Hypothalamus (tissue), 51 donors: ENCODE measurements at places on chromosomes 2 and 18.

- DNase-seq, result no peak
Measured at GRCh38 chr2:134276381-134277172, 22.7 kb downstream of the MGAT5 start.

GRCh38 chr2:90207454-90208058 lies 1516.1 kb downstream of the RPIA start:
- no peak for DNase-seq

GRCh38 chr2:65075176-65075575 lies 19.0 kb downstream of the CEP68 start:
- DNase-seq, result no peak

GRCh38 chr2:116706396-116706795 lies 1108.1 kb upstream of the DDX18 start:
- no peak for DNase-seq

DNA sequence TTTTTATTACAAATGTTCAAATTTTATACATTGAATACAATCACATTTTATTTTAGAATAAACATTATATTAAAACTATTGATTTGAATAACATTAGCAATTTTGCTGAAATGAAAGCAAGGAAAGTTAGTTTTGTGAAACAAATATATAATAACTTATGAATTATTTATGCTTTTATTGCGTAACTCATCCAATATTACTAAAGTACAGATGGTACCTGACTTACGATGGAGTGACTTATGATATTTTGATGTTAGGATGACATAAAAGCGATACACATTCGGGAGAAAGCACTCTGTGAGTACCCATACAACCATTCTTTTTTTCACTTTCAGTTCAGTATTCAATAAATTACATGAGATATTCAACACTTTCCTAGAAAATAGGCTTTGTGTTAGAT lies 26.5 kb downstream of the GPR39 start:
- DNase-seq, result no peak

- DNase-seq, result peak; percentile 13
Measured at GRCh38 chr2:236731767-236732580, 162.3 kb downstream of the ACKR3 start.

DNA sequence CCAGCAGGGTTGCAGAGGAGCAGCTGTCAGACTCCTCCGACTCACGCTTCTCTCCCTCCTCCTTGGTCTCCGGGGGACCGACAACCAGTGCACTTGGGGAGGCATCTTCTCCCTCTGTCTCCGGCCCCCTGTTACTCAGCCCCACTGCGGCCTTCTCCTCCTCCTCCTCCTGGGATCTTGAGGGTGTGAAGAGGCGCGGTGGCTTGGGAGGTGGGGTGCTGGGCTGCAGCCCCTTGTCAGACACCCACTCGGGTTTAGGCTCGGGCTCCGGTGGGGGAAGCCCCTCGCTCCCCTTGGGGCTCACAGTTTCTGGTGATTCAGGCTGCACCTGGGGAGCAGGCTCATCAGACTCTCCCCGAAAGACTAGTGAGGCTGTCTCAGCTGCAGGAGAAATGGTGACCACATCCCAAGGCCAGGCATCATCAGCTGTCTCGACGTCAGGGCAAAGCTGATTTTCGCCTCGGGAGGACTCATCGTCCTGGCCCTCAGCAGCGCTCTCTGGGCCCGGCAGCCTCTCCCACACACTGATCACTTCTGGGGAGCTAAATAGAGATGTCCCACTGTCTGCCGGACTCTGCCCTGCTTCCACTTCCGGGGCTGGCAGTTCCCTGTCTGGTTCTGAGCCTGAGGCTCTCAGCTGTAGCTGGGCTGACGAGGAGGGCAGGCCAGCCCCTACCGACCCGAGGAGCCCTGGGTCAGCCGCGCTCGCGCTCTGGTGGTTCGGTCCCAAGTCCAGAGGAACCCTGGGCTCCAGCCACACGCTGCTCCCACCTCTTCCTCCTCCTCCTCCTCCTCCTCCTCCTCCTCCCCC lies 9.0 kb upstream of the SFXN5 start:
- DNase-seq, result no peak

- no peak for DNase-seq
Measured at GRCh38 chr2:98034745-98035144, 39.0 kb upstream of the TMEM131 start.

DNA sequence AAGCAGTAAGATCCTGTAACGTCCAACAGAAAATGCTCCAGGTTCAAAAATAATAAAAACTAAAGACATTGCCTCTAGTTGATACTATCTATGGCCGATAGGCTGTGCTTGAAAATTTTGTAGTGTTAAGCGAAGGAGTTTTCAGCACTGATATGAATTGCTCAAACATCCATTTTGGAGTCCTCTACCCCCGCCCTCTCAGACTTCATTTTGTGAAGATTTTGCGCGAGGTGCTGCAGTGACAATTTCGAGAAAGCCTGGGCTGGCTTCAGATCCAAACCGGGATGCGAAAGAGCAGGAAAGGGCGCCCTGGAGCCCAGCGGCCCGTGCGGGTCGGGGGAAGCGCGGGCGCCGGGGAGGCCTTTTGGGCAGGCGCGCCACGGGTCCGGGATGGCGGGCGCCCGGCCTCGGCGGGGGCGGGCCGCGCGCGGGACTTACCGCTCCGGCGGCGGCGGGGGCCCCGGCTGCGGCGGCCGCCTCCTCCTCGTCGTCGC lies 1.8 kb downstream of the SP3 start:
- DNase-seq, result peak; percentile 83

- DNase-seq, result no peak
Measured at GRCh38 chr2:207219676-207220501, 54.1 kb upstream of the KLF7 start.

DNA sequence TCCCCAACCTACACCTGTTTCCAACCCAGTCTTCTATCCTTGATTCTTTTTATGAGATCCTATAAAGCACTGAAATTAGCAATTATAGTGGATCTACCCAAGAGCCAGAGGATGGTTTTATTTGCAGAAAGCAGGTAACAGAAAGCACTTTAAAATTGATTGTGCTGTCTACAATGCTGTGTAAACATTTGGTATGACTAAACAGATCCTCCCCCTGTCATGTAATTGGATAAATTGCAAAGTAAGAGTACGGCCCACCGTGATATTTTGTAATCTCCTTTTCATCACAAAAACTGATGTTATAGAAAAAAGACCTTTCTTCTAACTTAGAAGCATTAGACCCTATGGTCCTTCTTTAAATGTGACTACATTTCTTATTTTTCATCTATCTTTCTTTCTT lies 11.3 kb upstream of the PPP3R1 start:
- DNase-seq, result no peak

DNA sequence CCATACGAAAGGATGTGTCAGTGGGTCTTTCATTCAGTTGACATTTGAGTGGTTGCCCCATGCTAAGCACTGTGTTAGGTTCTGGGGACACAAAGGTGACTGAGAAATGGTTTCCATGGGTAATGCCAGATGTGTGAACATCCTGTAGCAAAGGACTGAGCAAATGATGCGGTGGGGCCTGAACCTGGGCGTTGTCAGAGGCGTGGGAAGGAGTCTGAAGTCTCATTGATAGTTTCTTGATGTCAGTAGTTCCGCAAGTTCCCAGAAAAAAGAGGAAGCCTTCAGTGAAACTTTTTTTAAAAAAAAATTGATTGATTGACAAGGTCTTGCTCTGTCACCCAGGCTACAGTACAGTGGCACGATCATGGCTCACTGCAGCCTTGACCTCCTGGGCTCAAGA lies 56.9 kb downstream of the LIMS1 start:
- no peak for DNase-seq

GRCh38 chr18:67771271-67771670 lies 254.8 kb upstream of the DSEL start:
- no peak for DNase-seq

GRCh38 chr18:23069481-23069880 lies 65.8 kb upstream of the CABLES1 start:
- DNase-seq, result no peak

- DNase-seq, result no peak
Measured at GRCh38 chr2:220310451-220310861, 683.0 kb downstream of the SLC4A3 start.

GRCh38 chr2:207285473-207285815 lies 119.7 kb upstream of the KLF7 start:
- no peak for DNase-seq

GRCh38 chr18:35141567-35142274 lies 99.1 kb upstream of the ZNF397 start:
- no peak for DNase-seq

- DNase-seq, result no peak
Measured at GRCh38 chr2:71609958-71610357, 156.6 kb downstream of the DYSF start.

DNA sequence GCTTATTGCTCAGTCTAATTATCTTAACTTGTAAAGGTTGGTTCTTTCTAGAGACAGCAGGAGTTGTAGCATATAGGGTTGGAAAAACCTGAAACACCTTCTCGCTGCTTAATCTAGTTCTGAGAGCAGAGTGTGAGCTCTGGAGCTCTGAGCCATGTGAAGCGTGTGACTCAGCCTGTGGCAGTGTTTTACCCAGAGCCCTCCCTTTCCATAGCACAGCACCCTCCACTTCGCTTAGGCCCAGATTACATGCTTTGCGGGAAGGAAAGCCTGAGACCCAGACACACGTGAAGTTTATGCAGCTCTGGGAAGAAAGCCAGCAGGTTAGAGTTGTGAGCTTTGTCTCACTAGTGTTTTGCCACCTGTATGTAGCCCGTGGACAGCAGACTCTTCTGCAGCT lies 74.5 kb downstream of the INPP4A start:
- DNase-seq, result no peak

DNA sequence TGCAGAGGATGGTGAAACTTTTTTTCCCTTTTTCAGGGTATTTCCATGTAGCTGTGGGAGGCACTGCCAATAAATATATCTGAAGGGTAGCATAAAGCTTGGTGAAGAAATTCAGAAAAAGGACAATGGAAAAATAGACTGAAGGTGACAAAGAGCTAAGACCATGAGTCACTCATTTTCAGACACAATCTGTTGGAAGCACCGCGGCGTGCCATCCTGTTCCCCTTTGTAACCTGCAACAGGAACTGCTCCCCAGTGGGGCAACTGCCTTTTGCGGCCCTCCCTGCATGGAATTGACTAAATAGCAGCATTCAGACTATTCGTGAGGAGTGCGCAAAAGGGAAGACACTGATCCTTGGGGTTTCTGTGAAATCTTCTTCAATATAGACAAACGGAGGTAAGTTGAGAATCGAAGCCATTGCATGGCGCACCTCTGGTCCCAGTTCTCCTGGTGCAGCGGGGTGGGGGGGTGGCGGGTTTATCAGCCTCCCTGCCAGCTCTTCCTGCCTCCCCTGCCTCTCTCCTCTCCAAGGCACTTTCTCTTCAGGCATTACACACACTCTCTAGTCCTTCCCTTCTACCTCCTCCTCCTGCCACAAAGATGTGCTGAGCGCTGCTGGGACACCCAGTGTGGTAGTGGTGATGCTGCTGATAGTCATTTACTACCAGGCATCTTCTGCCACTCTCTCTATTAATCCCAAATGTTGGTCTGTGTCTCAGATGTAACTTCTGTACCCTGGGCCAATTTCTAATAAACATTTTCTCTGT lies 126.2 kb upstream of the TMEM200C start:
- DNase-seq, result no peak

DNA sequence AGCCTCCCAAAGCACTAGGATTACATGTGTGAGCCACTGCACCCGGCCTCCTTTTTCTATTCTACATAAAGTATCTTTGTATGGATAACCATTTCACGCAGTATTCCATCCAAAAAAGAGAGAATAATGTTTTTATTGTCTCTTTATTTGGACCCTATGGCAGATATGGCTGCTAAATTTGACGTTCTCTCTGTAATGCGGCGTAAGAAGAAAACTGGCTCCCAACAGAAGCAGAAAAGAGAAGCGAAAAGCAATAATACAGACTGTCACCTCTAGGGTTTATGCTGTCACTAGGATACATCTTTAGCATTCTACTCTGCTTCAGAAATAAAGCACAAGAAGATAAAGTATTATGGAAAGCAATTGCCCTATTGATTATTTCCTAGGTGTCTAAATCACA lies 55.9 kb downstream of the FN1 start:
- no peak for DNase-seq

DNA sequence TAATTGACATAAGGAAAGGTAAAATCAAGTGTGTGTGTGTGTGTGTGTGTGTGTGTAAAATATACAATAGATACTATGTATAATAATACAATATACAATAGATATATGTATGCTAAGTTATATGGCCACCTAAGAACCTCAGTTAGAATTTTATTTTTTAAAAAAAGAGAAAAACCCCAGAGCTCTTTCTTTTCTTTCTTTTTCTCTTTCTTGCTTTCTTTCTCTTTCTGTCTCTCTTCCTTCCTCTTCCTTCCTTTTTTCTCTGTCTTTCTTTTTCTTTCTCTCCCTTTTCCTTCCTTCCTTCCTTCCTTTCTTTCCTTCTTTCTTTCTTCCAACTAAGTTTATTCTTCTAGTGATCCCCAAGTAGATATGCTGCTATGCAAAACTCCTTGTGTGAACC lies 64.6 kb upstream of the FN1 start:
- no peak for DNase-seq

GRCh38 chr2:222707102-222707688 lies 35.7 kb downstream of the MOGAT1 start:
- no peak for DNase-seq

DNA sequence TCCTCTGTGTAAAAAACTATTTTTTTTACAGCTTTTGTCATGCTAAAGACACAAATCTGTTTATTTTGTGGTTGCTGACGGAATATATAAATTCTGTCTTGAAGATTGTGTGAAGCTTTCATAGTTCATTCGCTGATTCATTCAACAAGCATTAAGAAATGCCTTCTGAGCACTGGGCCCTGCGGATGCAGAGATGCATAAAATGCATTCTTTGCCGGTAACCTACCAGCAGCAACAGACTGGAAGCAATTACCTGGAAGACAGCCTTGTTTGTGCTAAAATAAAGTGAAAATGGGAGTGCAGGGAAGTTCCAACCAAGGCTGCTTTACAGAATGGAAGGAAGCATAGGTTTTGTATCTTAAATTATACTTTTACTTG lies 119.7 kb downstream of the PMAIP1 start:
- no peak for DNase-seq

- DNase-seq, result no peak
Measured at GRCh38 chr2:231920366-231920765, 5.8 kb downstream of the NPPC start.

DNA sequence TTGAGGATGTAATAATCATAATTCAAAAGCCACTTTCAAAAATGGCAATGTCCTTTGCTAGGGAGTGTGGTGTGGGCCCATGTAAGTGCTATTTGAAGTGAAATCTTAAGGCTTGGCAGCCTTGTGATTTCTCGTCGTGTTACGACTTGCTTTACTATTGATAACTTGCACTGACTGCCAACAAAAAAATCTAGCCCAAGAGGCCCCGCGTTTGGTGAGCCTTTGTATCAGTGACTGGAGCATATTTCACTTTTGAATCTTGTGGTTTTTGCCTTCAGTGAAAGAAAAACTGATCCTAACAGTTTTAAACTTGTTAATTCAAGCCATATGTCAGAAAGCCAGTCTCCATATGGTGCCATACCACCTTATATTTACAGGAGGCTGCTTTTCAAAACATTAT lies 248.0 kb downstream of the TMEM182 start:
- DNase-seq, result no peak

GRCh38 chr2:31297751-31298150 lies 63.8 kb downstream of the EHD3 start:
- no peak for DNase-seq

- DNase-seq, result no peak
Measured at GRCh38 chr2:96699021-96699420, 40.8 kb downstream of the LMAN2L start.
